Gastroesophageal sphincter (tissue), 4 donors: ENCODE measurements at places on chromosomes 16 and 17.

- ATAC-seq = no peak
These were observed 6.7 kb upstream of the LPO start for GRCh38 chr17:58231641-58232040.

- ATAC-seq = no peak
These were observed 6.4 kb downstream of the ITGAL start for GRCh38 chr16:30478766-30479478.

DNA sequence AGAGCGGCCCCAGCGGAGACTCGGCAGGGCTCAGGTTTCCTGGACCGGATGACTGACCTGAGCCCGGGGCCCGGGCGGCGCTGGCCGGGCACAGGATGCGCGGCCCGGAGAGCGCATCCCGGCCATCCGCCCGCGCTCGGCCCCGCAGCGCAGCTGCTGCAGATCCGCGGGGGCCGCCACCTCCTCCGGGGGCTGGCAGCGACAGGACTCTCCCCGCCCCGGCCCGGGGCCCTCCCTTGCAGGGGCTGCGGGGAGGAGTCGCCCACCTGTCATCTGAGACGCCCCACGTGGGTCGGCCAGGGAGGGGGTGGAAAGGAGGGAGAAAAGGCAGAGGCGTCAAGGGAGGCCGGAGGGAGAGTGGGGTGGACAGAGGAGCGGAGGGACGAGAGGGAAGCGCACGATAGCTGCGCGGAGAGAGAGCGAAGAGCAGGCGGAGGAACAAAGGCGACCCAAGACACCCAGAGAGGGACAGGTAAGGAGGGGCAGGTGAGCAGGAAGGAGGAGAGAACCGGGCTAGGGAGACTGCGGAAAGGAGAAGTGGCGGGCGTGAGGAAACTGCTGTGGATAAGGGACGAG, 471 bp upstream of the PRKAR1A start:
- peak; percentile 77 for ATAC-seq

DNA sequence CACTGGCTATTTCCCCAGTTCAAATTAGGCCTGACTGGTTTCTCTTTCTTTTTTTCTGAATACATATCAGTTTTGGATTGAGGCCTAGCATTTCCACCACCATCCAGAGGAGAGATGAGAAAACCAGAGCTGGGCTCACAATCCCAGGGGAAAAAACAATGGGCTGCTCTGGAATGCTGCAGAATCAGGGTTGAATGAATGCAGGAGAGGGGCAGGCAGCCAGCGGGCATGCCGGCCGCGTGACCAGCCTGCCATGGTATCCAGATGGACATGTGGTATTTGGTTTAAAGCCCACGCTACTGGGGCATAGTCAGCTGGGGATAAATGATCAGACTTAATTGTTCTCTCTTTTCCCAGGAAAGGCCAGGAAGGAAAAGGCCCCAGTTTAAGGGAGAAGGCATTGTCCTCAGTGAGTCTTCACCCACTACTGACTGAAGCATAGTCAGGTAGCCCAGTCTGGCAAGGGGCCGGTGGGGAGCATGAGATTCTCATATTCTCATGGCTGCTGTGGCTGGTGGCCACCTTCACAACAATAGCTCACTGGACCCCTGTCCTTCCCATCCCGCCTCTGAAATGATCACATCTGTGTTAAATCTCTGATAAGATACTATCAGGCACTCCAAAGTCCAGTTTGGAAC, 38.7 kb upstream of the RHOT1 start:
- ATAC-seq = no peak

DNA sequence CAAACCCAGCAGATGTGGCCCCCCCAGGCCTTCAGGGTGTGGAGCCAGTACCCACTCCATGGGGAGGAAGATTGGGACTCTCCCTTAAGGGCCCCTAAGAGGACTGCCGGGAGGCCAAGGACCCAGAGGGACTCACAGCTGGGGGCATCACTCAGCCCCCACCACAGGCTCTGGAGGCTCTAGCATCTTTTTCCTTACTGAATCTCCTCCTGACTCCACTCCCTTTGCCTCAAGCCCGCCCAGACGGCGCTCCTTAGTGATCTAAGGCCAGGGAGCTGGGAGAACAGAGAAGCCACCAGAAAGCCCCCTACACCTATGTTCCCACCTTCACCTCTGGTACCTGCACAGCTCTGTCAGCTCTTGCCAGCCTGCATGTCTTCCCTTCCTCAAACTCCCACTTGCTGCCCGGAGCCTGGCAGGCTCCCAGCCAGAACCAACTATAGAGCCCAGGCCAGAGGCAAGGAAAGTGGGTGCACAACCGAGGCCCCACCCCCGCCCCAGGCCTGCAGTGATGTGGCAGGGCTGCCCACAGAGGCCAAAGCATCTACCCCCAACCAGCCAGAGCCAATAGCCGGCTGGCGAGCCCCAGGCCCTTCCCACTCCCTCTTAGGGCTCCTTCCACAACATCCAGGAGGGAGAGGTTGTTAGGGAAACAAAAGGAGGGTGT, 22.3 kb upstream of the MPO start:
- ATAC-seq = no peak

- ATAC-seq = peak; percentile 96
These were observed 6.2 kb upstream of the RAMP2 start for GRCh38 chr17:42754782-42755181.

DNA sequence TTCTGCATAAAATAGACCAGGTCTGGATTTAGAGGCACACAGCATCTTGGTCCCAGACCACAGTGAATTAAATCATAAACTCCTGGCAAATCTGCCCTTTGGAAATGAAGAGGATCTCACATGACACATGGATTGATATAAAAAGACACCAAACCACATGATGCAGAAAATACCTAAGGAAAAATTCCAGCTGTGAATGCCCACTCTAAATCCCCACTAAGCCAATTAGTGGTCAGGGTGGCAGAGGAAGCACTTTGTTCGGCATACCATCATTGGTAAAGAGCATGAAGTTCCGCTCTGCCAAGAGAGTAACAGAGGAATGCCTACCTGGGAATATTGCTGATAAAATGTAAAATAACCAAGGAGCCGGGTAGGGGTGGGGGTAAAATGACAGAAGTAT, 32.4 kb upstream of the NOL11 start:
- ATAC-seq = no peak

DNA sequence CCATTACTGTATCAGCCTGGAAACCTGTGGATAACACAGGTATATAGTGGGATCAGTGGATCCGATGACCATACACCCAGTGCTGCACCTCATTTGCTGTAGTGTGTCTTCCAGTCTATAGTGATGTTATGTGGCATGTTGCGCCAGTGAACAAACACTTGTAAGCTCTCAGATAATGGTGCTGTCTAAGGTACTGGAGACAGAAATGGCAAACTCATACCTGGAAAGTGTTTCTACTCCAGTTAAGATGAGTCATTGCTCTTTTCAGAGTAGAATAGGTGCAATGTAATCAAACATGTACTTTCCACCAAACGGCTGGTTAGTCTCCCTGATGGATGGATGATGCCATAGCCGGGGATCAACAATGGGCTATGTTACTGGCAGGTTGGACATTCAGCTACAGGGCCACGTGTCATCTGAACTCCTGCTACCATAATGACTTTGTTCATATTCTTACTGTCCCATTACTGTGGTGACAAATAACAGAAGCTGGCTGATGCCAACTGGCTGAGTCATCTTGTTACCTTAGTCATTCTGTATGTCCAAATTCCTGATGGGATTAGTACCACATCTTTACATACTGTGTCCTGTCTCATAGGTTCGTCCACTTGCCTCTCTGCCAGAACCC, 6.3 kb downstream of the CCL11 start:
- ATAC-seq = no peak

- ATAC-seq = no peak
These were observed 40.0 kb upstream of the TAC4 start for GRCh38 chr17:49887744-49888360.

- ATAC-seq = no peak
These were observed 117.3 kb downstream of the OR1D5 start for GRCh38 chr17:2946144-2946543.

GRCh38 chr17:79619196-79619595, 8.3 kb upstream of the RBFOX3 start:
- no peak for ATAC-seq

DNA sequence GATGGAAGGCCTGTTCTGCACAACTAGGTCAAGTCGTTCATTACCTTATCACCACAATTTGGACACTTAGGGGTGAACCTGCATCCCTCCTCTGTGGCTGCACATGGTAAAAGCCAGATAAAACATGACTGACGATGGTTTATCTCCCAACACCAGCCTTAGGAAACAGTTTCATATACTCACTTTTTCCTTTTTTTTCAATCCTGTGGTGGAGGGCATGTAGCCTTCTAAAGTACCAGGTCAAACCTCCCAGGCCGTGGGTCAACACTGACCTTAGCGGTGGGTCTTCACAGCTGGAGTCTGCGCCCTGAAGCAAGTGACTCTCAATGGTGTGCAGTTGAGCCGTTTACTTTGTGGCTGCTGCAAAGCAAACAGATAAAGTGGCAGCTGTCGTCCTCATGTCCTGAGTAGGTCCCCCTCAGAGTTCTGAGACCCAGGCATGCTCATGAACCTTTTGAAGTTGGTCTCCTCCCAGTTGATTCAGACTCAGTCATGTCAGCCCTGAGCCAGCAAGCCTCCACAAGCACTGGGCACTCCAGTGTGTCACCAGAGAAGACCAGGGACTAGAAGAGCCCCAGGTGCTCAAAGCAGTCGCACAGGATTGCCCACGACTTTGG, 5.9 kb downstream of the FAHD1 start:
- no peak for ATAC-seq

DNA sequence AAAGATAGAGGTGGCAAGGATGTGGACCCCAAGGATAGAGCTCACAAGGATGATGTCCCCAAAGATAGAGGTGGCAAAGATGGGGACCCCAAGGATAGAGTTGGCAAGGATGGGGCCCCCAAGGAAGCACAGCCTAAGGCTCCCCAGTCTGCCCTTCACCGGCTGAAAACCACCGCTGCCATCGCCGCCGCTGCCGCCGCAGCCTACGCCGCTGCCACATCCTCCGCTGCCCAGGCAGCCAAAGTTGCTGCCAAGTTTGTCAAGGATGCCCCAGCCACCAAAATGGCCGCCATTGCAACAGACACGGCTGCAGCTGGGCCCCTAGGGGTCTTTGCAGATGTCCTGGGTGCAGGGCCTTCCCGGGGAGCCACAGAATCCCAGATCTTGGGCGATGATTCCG, 19.9 kb downstream of the C16orf96 start:
- no peak for ATAC-seq

DNA sequence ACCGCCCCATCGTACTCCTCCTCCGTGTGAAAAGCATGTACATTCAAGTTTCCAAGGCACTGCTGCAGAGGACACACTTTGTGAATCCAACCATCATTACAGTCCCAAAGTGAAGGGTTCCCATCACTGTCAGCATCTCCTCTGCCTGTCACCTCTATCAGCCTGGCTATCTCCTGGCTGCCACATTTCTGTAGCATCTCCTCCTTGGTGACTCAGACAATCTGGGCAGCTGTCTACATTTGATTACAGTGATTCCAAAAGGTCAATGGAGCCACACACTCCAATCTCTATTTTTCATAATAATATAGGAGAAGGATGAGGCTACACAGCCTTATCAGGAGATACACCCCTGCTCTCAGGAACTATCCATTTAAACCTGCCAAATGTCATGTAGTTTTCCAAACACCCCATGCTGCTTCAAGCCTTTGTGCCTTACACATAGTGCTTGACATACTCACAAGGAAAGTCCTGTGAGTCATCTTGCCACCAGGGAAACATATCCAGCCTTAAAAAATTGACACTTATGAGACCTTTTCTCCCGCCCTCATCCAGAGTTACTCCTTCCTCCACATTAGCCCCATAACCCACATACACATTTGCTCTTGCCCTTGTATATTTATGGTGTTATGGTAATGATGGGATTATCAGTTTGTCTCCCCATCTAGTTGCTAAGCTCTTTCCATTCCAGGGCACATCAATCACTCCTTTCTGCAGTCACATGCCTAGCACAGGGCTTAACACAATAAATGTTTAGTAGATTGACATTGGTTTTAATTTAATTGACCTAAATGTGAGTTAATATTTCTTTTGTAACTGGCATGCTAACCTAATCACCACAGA, 250.1 kb upstream of the CDH5 start:
- ATAC-seq = no peak

GRCh38 chr17:6497496-6498221, 53.4 kb downstream of the PIMREG start:
- ATAC-seq = no peak

DNA sequence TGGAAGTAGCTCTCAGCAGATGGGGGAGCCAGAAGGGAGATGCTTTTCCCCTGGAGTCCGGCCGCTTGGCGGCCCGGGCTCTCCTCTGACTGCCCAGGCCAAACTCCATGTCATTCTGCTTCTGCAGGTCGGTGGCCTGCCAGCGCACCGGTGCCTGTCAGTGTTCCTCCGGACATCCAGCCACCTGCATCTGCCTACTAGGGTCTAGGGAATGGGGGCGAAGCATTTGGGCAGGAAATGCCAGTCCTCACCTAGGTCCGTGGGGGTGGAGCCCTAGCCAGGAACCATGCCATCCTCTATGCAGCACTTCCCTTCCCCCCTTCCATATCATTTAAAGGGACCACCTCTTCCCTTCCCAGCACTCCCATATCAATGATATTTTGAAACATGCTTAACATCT, 34.2 kb downstream of the GJC1 start:
- ATAC-seq = no peak

DNA sequence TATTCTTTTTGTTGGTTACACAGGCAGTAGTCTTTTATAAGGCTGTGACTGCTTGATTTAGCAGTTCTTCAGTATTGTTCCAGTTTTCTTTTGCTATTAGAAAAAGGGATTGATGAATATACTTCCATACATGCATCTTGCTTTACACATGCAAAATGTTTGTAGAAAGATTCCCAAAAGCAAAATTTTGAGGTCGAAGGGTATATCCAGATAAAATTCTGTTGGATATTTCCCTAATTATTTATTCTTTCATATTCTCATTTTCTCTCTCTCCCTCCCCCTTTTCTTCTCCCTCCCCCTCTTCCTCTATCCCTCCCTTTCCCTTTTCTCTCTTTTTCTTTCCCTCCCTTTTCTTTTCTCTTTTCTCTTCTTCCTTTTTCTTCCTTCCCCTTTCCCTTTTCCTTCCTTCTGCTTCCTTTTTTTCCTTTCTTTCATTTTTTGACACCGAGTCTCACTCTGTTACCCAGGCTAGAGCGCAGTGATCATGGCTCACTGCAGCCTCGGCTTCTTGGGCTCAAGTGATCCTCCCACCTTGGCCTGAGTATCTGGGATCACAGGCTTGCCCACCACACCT, 46.9 kb upstream of the ADCY7 start:
- no peak for ATAC-seq

GRCh38 chr16:56357241-56357764, 68.0 kb downstream of the AMFR start:
- peak; percentile 41 for ATAC-seq

GRCh38 chr16:63461248-63461841, 1425.1 kb upstream of the CDH8 start:
- ATAC-seq = no peak

DNA sequence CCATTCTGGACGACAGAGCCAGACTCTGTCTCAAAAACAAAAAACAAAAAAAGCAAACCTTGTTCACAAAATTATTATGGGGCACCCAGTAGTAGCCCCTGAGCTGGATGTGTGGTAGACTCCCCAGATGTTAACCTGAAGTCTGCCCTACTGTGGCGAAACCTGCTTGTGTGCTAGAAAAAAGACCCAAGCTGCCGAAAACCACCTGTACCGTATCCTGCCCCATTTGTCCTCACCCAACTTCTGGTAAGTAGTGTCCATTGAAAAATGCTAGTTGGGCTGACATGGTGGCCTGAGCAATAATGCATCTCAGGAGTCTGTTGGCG, 9.1 kb downstream of the RMI2 start:
- ATAC-seq = no peak
